ENCODE measurements at places on chromosomes 7 and 10. TPM values are rescaled to one million over a fixed set of nuclear protein-coding genes. Genes with fewer than 3 reads are reported as not detected.

ASAH2 gene
- total RNA-seq, result 3.3 TPM

ZMIZ2 gene
- 269 TPM for total RNA-seq

MRPS17 gene
- total RNA-seq, result 37.1 TPM

PNLIP gene
- total RNA-seq, result not detected

GRCh38 chr10:106931159-106931852, 233.2 kb downstream of the SORCS1 start:
- no peak for DNase-seq

- DNase-seq, result no peak
Measured at GRCh38 chr7:1974290-1975101, 258.2 kb downstream of the MAD1L1 start.

Measured in Calu3 (cell line).